HT1080 (cell line): ENCODE measurements at places on chromosomes 4 and X. TPM values are rescaled to one million over a fixed set of nuclear protein-coding genes. Genes with fewer than 3 reads are reported as not detected.

PWWP3B gene
- total RNA-seq: 2.3 TPM in 2 replicates

DNA sequence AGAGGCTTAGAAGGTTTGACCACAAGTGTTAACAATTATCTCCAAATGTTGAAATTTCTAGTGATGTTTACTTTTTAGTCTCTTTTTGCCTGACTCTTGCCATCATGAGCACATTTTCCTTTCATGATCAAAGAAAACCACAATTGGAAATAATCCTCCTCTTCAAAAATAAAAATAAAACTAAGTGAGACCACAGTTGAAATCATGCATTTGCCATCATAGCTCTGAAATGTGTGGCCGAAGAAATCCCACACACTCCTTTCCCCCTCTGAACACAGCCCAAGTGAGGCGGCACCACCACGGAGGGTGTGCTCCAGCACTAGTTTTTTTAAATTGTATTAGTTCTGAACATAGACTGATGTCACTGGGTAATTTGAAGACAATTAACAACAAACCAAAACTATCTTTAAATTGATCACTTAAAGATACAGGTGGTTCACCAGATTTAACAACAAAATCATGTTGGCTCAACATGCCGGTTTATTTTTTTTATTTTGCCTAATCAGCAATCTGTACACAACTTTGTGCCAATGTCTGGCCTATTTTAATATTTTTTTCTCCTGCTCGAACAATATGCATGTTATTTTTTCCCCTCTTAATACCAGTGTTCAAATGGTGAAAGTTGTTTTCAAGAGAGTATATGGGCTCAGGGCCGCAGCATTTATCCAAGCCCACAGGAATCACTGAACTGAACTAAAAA, 17.6 kb downstream of the APBB2 start:
- no peak for DNase-seq

EGFL6 gene
- not detected in 2 replicates for total RNA-seq

DNA sequence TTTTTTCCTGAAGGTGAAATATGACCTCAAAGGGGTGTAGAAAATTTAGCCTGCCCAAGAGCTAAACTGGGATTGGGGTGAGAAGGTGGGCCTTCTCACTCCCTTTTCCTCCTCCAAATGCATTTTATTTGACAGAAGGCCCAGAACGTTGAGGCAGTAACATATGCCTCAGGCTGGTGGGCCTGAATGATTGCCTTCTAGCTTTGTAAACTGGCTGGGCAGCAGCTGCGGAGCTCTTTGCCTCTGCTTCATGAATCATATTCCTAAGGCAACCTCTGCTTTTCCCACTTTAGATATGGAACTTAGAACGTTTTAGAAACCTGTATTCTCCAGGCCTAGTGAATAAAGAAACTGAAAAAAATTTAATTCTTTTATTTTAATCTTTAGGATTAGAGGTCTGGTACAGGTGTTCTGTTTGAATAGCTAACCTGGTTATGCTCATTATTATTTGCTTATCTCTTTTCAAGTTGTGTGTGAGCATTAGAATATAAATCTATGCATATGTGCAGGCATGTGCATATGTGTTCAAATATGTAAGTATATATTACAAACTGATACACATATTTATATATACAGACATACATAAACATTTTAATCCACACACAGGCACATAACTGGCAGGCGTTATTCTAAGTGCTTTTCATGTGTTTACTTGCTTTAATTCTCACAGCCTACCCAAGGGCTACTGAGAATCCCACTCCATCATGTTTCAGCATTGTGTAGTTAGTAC, 11.5 kb downstream of the PRDM8 start:
- no peak for DNase-seq

- DNase-seq: peak; percentile 34
Measured at GRCh38 chr4:176002007-176002613, 63.5 kb upstream of the WDR17 start.

DNA sequence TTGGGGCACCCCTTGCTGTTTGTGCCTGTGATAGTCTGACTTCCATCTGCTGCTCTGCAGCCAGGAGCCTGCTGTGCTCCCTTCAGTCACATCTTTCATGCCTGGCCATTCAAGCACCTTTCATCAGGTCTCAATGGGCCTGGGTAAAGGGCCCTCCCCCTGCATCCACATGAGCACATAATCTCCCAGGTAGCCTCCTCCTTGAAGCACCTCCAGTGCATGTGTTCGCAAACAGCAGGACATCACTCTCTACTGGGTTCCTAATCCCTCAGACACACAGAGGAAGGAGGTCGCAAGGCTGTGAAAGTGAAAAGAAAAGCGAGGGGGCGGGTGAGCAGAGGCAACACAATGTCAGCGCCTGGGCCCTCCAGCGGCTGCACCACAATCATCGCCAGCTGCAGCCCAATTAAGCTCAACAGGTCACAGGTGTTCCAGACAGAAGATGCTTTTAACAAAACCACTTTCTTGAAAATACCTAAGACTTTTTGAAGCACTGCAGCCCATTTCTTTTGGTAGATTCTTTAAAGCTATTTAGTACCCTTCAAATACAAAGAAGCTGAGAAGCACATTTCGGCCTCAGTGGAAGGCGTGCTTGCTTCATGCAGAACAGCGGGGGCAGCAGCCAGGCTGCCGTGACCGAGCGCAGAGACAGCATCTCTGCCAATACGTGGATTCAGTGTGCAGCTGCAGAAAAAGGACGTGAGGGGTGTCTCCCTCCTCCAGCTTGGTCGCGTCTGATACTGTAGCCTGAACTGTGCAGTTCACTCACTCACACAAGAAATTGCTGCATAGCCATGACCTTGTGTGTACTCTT, 92.2 kb upstream of the SPRY1 start:
- DNase-seq: no peak

GRCh38 chr4:8607603-8608481, 15.3 kb downstream of the CPZ start:
- DNase-seq: no peak

DNA sequence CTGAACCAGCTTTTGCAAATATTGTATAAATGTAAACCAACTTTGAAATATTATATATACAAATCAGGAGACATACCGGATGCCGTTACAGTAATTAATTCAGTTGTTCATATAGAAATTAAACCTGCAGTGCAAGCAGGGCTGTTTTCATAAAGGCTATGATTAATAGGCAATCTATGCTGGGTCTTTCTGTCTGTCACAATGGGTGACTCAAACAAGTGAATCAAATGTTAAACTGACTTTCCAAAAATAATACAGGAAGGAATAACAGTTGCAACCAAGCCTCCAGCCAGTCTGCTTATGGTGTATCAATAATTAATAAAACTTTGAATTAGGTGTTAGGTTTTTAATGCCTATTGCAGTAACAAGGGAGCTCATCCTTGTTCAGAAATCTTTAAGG, 43.9 kb downstream of the GABRB1 start:
- peak; percentile 72 for DNase-seq

- DNase-seq: peak; percentile 5
Measured at GRCh38 chrX:50372966-50373365, 97.7 kb downstream of the DGKK start.

- no peak for DNase-seq
Measured at GRCh38 chrX:107601326-107601725, 27.0 kb upstream of the PRPS1 start.

- no peak for DNase-seq
Measured at GRCh38 chr4:177177541-177178081, 132.1 kb upstream of the NEIL3 start.

DNA sequence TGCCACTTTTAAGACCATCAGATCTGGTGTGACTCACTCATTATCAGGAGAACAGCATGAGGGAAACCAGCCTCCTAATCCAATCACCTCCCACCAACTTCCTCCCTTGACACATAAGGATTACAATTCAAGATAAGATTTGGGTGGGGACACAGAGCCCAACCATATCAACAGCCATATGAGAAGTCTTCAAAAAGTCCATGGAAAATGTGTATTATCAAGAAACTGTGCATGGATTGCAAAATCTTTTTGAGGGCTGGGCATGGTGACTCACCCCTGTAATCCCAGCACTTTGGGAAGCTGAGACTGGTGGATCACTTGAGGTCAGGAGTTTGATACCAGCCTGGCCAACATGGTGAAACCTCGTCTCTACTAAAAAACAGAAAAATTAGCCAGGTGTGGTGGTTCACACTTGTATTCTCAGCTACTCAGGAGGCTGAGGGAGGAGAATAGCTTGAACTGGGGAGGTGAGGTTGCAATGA, 17.8 kb upstream of the RPL39 start:
- DNase-seq: peak; percentile 34

HGFAC gene
- not detected in 2 replicates for total RNA-seq

DNA sequence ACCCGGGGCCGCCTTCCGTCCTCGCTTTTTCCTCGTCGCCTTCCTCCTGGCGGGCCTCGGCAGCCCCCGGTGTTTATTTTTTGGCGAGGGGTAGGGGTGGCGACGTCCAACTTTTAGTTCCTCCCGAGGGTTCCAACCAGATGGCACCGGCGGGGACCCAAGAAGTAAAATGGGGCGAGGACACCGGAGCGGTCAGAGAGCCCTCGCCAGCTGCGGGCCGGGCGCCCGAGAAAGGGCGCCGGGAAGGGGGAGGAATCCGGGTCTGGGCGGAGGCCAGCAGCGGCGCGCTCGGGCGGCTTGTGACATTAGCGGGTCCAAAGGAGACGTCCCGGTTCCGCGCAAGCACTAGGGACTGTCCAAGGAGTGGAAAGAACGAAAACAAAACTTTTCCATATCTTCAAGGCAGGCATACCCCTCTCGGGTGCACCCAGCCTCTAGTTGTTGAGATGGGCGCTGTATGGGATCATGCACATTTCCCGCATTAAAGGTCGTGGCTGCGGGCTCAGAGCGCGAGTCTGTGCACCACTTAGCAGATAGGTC, 691 bp upstream of the USP46 start:
- no peak for DNase-seq

DNA sequence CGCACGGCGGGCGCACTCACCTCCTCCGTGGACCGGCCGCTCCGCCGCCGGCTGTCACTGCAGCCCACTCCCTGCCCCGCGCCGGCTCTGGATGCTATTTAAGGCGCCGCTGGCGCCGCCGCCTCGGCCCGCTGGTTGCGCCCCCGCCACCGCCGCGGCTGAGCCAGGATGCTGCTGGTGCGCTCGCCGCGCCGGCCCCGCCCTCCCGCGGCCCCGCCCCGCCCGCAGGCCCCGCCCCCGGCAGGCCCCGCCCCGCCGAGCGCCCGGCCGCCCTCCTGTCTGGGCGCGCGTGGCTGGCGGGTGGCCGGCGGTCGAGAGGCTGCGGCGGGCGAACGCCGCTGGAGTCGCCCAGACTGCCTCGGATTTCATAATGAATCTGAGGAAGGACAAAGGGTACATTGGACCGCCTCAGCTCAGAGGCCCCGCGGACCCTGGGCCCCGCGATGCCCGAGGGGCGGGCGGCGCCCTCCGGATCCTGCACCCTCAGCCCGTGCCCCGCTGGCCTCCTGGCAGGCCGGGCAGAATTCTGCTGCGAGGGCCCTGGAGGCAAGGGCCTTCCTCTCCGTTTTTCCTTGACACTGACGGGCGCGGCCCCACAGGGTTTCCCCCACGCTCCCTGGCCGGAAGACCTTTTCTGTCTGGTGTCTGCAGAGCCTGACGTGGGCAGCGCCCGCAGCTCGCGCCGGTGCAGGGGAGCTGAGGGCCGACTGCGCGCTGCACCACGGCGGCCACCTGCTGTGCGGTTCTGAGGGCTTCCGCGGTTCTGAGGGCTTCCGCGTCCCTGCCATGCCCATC, at the start of gene ACSL1:
Gene ACSL1 (minus strand): TSS at position 73 of the 795 bp plus-strand sequence. CDS start 22,454 bp downstream, outside the sequence.
- DNase-seq: peak; percentile 18

STAP1 gene
- not detected in 2 replicates for total RNA-seq

ARMCX1 gene
- 31.9 and 34.7 TPM in 2 replicates for total RNA-seq

DNA sequence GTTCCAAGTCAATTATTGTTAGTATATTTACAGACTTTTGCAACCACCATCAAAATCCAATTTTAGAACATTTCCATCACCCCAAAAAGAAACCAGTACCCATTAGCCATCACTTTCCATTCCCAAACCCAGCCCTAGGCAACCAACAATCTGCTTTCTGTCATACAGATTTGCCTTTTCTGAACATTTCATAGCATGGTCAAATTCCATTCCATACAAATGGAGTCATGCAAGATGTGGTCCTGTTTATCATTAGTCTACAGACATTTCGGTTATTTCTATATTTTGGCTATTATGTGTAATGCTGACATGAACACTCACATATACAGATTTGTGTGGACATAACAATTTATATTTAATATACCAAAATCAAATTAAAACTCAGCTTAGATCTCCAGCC, 508.7 kb downstream of the ZNF674 start:
- DNase-seq: no peak

DNA sequence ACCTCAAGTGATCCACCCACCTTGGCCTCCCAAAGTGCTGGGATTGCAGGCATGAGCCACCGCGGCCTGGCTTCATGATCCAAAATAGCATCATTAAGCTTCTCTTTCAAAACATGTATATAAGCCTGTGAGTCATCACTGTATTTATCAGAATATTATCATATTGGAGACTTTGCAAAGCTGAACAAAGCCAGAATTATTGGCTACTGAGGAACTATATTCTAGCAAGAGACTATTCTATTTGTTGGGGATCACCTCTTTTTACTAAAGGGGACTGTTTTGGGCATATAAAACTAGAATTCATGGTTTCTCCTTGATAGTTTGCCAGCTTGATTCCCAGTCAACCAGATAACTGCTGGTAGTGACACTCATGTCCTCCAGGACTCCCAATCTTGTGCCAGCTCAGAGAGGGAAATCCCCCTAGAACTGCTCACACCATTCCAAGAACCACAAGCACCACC, 40.1 kb downstream of the TET2 start:
- peak; percentile 17 for DNase-seq

- peak; percentile 62 for DNase-seq
Measured at GRCh38 chr4:76624241-76624681, 189.2 kb downstream of the SHROOM3 start.

FOXP3 gene
- total RNA-seq: not detected in 2 replicates

DNA sequence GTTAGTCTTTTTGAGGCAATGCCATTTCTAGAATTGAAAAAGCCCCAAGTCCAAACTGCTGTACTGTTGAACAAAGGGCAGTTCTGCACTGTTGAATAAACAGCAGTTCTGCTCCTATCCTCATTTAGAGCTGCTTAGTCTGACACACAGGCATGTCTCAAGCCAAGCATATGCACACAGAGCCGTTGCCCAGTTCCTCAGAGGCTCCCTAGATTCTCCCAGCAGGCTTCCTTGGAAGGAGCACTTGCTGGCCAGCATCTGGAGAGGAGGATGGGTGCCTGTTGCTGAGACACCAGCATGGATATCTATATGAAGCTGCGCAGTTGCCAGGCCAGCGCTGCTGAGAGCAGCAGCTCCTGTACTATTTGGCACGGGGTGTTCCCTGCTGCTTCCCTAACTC, 138.3 kb upstream of the USP38 start:
- no peak for DNase-seq

DNA sequence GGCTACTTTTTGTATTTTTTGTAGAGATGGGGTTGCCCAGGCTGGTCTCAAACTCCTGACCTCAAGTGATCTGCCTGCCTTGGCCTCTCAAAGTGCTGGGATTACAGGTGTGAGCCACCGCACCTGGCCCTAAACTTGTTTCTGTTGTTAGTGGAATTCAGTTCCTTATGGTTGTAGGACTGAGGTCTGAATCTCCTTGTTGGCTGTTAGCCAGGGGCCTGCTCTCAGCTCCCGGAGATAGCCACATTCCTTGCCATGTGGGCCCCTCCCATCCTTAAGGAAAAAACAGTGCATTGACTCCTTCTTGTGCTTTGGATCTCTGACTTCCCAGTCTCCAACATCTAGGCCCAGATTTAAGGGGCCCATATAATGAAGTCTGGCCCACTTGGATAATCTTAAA, 49.4 kb upstream of the NYX start:
- no peak for DNase-seq

MAML3 gene
- total RNA-seq: 8.0 and 11.4 TPM in 2 replicates

PPARGC1A gene
- 1.6 and 2.1 TPM in 2 replicates for total RNA-seq
